ENCODE measurements at places on chromosomes 3 and 15.

- DNase-seq = no peak
Observed at GRCh38 chr3:12316253-12316652, 27.4 kb downstream of the PPARG start.

DNA sequence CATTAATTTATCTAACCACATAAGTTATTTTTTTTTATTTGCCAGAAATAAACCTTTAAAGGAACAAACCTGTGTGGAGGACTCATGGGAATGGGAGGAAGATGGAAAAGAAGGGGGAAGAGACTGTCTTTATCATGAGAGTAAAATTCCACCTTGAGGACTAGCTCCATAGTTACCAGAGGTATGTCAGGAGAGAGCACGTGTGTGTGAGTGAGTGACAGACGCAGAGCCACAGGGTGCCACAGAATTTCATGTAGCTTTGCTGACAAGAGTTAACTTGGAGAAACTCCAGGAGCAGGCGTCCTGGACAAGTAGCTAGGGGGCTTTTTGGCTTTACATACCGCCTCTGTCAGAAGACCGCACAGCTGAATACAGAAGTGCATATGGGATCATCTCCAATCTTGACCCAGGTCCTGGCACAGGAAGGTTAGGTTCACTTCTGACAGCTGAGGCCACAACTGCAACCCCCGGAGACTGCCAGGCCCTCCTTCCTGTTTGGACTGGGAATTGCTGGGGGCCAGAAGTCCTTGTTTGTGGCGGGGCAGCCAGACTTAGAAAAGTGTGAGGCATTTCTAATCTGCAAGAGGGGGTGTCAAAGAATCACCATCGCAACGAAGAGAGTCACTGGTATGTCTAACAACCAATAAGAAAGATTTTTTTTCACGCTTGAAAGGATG, 197.8 kb upstream of the TPM1 start:
- DNase-seq = peak; percentile 47

DNA sequence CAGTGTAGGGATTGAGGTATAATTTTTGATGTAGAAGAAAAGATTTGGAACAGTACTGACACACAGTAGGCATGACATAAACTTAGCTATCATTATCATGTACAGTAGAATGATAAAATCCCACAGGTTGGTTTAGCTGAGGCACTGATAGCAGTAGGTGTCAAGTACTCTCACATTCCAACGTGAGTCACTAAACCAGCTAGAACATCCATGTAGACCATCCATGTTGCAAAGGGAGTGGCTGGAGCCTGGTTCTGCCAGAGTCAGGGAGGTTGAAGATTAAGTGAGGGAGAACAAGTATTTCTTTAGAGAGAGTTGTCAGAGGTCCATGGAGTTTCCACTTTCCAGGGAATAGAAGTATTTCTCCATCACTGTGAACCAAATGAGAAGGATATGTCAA, 157.2 kb upstream of the TMEM108 start:
- DNase-seq = no peak

- no peak for DNase-seq
Observed at GRCh38 chr15:60128000-60128376, 123.9 kb downstream of the FOXB1 start.

- DNase-seq = no peak
Observed at GRCh38 chr3:191336833-191337232, 6.5 kb upstream of the UTS2B start.

DNA sequence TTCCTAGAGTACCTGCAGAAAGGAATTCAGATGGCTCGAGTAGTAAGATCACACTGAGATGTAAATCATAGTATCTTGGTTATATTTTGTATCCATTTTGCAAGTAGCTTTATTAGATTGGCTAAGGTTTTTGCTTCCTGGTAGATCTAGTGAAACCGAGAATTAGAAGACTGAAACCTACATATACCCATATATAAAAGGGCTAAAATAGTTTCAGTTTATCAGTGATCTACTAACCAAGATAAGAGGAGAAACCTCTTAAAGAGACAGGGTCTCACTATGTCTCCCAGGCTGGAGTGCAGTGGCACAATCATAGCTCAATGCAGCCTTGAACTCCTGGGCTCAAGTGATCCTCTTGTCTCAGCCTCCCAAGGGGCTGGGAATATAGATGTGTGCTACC, 135.3 kb downstream of the PCCB start:
- DNase-seq = no peak

GRCh38 chr3:40317061-40317855, 7.8 kb downstream of the EIF1B start:
- peak; percentile 31 for DNase-seq

DNA sequence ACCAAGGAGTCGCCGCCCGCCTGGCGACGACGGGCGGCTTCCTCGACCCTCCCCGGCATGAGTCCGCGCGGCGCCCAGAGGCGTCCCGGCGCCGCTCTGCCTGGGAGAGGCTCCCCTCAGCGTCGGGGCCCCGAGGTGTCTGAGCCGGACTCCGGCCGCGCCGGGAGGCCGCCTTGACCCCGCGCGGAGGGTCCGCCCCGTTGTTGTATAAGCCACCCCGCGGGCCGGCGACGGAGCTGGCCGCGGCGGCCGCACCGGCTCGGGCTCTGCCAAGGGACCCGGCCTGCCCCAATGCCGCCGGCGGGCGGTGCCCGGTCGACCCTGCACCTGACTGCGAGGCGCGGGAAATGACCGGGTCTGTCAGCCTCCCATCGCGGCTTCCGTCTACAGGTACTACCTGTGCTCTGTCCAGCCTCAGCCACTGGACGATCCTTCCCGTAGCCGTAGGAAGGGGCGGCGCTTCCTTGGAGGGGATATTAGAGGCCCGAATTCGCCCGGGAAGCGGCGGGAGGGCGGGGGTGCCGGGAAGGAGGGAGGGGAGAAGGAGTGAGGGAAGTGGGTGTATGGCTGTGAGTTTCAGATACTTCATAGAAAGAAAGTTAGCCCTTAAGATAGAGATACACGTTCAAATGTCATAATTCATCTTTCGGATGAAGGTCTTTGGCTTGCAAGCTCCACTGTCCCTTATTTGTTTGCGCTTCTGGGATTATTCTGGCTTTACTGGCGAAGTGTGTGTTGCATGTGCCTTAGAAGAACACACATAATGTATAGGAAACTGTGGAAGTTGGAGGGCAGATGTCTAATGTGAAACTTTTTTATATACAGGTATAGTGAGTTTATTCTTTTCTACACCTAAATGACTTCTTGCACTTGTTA, 620 bp downstream of the ABHD5 start:
- peak; percentile 41 for DNase-seq

GRCh38 chr15:95609096-95609495, 721.4 kb upstream of the NR2F2 start:
- no peak for DNase-seq

DNA sequence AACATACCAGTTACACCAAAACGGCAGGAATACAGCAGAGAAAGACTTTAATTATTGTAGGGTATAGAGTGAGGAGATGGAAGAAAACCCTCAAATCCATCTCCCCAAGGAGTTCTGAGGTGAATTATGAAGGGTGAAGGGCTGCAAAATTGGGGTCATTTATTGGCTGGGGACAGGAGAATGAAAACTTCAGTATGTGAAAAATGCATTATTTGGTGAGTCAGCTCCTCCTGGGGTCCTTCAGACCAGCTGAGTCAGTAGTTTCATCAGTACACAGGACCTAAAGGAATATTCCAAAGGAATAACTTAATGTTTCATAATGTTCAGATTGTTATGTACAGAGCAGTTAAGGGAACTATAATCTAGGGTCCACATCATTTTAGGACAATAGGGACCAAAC, 566.0 kb downstream of the GBE1 start:
- DNase-seq = peak; percentile 49

- no peak for DNase-seq
Observed at GRCh38 chr3:3356846-3357245, 177.4 kb upstream of the CRBN start.

- DNase-seq = no peak
Observed at GRCh38 chr3:143170074-143170473, 50.5 kb downstream of the CHST2 start.

GRCh38 chr15:31277335-31278060, 49.1 kb upstream of the KLF13 start:
- DNase-seq = no peak

DNA sequence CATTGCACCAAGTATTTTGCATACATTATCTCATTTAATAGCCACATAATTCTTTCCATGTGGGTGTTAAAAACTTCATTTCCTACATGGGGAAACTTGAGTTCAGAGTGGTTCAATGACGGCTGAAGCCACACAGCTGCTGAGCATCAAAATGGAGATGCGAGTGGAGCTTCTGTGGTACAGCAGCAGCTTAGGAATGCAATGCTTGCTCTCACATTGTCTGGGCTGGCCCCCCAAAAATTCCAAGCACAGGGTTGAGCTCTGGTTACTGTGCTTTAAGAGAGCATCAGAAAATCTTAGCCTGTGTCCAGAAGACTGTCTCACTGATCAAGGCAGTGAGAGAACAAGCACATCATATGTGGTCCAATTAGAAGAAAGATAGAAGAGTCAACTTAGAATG, 57.4 kb upstream of the GADL1 start:
- no peak for DNase-seq

DNA sequence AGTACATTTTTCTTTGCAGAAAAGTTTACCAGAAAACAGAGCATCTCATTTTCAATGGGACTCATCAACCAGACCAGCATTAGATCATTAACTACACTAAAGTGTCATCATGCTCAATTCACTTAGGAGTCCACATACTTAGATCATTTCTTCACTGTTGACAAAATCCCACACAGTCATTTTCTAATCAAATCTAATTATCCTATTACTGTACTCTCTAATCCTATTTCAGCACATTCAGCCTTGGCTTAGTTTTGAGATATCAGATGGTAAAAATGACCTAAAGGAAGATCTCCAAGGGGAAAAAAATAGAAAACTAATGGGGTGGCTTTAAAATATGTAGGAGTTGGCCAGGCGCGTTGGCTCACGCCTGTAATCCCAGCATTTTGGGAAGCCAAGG, 5.2 kb upstream of the CTXN2 start:
- no peak for DNase-seq

- no peak for DNase-seq
Observed at GRCh38 chr15:81337713-81338157, 13.8 kb upstream of the STARD5 start.

DNA sequence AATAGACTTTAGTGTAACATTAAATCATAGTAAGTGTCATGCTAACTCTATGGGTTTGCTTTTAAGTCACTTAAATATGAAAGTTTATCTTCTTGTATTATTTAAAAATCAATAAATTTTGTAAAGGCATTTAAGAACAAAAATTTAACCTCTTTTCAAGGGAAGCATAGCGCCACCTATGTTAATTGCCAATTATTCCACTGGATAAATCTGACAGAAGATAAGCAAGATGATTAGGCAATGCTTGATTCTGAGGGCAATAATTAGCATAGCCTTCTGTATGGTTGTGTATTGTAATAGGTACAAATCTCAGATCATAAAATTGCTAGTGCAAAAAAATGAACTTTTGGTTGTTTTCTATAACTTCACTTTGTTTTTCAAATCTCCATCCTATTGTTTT, 560.1 kb downstream of the GRM7 start:
- no peak for DNase-seq

DNA sequence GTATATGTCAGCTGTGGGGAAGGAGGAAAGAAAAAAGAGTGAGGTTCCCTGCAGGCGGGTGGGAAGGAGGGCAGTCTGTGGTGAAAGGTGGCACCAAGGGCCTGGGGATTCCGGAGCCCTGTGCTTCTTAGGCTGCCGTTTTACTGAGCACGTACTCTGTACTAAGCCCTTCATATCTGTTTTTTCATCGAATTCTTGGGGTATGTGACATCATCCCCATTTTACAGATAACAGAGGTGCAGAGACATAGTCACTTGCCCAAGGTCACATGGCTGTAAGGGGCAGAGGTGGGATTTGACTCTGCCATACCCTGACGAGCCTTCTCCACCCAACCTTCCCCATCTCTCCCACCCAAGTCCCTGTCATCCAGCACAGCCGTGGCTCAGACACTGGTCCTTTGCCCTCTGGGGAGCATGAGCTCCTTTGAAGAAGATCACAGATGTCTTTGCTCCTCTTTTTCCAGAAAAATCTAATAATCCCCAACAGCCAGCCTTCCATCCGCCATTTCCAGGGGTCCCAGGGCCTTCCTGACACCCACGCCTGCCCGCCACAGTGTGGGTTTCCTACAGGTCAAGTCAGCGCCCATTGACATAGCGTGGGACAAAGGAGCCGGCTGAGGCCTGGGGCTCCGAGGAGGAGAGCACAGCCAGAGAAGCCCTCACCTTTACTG, 24.2 kb downstream of the CYP11A1 start:
- no peak for DNase-seq

- DNase-seq = no peak
Observed at GRCh38 chr15:63390689-63391088, 9.0 kb upstream of the CA12 start.

All from HS-27A (cell line).